ENCODE measurements at places on chromosomes 12 and 14. TPM values are rescaled to one million over a fixed set of nuclear protein-coding genes. Genes with fewer than 3 reads are reported as not detected.

Gene EEF1AKMT3
- polyA plus RNA-seq = 5.5 TPM

Gene TAS2R50
- polyA plus RNA-seq = not detected

Gene KRT75
- polyA plus RNA-seq = not detected

Gene SIX6
- 0.17 TPM for polyA plus RNA-seq

Gene OR10AD1
- 0.66 TPM for polyA plus RNA-seq

Gene LETMD1
- polyA plus RNA-seq = 61.2 TPM

Gene FAM161B
- polyA plus RNA-seq = 24.1 TPM

DNA sequence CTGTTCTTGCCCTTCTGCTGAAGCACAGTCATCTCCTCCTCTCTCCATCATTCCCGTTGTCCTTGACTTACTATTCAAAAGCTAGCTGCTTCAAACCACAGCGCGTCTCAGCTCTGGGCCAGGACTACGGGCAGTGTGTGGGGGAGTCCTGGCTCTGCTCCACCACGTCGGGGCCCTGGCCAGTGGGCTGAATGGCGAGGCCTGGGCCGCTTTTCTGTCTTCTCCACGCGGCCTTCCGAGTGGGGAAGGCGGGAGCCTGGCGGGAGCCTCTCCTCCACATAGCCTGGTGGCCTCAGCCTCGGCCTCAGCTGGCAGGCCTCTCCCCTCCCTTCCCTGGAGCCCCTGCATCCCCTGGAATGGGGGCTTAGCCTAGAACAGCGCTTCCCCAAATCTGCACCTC lies 16.5 kb downstream of the ANKRD9 start:
- DNase-seq = peak; percentile 56

- DNase-seq = no peak
Measured at GRCh38 chr12:49019443-49020324, 1.1 kb upstream of the PRKAG1 start.

DNA sequence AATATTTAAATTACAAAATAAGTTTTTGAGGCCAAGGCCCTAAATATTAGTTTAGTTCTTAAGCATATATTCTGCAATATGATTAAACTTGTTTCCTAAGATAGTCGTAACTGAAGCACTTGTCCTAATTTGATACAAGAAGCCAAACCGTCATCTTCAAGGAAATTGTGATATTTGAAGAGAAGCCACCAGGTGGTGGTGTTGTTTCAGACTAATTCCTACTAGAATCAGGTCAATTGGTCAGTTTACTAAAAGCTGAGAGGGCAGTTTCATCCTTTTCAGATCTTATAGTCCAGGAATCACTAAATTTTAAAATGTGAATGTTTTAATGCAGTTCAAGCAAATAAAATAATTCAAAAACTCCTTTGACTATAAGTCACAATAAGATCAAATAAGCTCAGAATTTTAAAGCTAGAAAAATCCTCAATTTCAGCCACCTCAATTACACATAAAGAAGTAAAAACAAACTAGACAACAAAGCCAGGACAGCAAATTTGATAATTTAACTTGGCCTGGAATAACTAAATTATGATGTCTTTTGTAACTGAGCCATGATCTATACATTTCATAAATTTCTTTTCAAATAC lies 7.1 kb upstream of the ARL1 start:
- peak; percentile 54 for DNase-seq

- DNase-seq = no peak
Measured at GRCh38 chr12:64745259-64745807, 13.9 kb downstream of the GNS start.

DNA sequence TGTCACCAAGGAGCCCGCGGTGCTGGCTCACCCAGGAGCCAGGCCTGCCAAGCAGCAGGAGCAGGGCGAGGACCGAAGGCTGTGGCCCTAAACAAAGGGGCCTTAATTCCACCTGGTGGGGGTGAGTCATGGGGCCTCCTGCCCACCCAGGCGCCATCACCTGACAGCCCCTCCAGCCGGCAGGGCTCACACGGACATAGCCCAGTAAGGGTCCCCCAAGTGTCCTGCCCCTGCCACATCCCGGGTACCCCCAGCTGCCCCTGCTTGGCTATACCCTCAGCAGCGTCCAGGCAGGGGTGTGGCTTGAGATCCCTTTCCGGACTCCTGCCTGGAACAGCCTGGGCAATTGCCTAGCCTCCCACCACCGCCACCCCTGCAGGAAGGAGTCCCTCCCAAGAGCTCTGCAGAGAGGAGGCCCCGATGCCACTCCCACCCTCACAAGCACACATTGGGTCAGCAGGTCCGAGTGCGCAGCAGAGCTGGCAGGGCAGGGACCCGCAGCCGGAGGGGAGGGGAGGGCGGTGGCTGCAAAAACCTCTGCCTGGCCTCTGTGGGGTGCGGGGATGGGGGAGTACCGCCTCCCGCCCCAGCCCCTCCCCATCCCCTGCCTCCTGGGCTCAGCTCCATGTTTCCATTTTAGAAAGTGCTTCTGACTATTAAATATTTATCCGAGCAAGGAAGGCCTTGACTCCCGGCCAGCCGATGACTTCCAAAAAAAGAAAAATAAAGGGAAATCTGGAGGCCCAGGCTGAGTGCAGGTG lies 4.6 kb downstream of the AHNAK2 start:
- peak; percentile 50 for DNase-seq

DNA sequence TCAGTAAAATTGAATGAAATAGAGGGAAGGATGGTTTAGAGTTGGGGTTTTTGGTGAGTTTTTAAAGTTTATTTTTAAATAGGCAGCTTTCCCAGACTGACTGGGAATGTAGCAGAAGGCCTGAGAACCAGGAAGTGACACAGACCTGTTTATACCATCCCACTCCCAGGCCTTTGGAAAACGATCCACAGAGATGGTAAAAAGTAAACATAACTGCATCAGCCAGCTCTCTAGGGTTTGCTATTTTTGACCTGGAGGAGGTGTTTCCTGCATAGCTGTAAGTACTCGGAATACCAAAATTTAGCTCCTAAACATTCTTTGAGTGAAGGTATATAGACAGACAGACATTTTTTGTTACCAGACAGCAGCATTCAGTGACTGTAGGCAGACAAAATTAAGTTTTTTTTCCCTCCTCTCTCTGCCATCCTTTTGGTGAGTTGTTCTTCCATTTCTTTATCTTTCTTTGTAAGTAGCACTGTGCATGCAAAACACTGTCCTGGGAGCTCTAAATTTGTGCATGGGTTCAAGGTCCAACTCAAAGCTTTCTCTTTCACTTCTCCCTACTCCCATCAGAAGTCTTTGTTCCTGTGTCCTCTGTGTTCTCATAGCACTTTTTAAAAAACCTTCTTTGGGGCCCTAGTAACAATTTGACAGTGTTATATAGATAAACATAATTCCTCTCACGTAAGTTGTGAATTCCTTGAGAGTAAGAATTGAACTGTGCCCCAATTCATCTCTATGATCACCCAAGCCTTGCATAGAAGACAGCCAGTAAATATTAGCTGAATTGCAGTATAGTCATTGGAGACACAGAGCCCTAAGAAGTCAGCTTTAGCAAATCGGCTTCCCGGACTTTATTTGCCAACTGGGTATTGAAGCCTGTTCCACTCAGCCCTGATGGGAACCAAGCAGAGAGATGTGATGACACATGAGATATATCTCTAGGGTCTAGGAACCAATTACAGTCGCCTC lies 37.4 kb downstream of the SUSD6 start:
- no peak for DNase-seq

DNA sequence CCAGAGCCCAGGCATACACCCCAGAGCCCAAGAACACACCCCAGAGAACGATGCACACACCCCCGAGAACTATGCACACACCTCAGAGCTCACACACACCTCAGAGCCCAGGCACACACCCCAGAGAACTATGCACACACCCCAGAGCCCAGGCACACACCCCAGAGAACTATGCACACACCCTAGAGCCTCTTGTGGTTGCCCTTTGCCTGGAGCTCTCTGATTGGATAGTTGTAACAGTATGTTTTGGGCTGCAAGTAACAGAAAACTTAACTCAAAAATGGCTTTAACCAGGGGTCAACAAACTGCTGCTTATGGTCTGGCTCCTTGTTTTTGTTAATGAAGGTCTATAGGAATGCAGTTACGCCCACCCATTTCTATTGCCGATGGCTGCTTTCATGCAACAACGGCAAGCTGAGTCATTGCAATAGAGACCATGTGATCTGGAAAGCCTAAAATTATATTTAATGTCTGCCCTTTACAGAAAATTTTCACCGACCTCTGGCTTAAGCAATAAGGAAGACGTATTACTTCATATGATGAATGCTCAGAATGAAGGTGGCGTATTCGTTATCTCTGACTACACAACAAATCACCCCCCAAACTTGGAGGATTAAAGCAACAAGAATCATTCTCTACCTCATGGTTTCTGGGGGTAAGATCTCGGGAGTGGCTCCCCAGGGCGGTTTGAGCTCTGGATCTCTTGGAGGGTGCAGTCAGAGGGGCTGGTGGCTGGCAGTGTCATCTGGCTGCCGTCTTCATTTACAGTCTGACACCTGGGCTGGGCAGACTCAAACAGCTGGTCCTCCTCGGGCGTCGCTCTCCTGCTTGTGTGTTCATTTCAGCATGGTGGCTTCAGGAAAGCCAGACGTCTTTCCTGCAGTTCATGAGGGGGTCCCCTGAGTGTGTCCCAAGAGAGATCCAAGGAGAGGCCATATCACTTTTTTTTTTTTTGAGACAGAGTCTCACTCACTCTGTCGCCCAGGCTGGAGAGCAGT lies 66.3 kb upstream of the NCOR2 start:
- DNase-seq = no peak

DNA sequence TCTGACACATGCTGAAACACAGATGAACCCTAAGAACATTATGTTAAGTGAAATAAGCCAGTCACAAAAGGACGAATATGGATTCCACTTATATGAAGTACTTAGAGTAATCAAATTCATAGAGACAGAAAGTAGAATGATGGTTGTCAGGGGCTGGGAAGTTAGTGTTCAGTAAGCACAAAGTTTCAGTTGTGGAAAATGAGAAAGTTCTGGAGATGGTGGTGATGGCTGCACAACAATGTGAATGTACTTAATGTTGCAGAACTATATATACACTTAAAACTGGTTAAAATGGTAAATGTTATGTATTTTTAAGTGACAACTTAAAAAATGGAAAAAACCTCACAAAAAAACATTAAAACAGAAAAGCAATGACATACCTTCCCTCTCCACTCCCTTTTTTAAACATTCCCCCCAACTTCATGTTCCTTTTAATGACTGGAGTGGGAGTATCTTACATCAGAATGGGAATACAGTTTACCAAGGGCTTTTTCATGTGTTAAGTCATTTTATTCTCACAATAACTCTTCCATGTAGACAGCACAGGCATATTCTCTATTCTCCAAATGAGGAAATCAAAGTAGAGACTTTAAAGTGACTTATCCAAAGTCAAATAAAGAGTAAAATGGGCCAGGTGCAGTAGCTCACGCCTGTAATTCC lies 24.0 kb downstream of the BTBD7 start:
- DNase-seq = no peak

- DNase-seq = peak; percentile 20
Measured at GRCh38 chr12:107761502-107761904, 566 bp upstream of the PRDM4 start.

GRCh38 chr12:97308576-97309198 lies 153.9 kb upstream of the RMST start:
- DNase-seq = no peak

GRCh38 chr12:92436856-92437255 lies 265.9 kb upstream of the PLEKHG7 start:
- DNase-seq = no peak

DNA sequence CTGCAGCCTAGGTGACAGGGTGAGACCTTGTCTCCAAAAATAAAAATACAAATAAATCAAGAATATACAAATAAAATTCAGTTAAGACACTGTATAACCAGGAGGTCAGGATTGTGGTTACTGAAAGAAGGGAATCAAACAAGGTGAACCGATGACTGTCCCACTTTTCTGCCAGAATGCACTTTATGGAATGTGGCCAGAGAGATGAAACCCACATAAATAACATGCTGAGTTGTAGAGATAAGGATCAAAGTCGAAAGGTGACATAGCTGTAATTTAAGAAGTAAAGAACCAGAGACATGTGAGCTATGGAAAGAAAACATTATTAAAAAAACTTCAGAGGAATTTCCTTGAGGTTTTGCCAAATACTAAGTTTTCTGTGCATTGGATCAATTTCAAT lies 1098.2 kb upstream of the USP15 start:
- DNase-seq = no peak

- DNase-seq = no peak
Measured at GRCh38 chr14:102231476-102232347, 73.3 kb downstream of the MOK start.

- DNase-seq = peak; percentile 22
Measured at GRCh38 chr12:107684990-107685359, 624 bp upstream of the PWP1 start.

DNA sequence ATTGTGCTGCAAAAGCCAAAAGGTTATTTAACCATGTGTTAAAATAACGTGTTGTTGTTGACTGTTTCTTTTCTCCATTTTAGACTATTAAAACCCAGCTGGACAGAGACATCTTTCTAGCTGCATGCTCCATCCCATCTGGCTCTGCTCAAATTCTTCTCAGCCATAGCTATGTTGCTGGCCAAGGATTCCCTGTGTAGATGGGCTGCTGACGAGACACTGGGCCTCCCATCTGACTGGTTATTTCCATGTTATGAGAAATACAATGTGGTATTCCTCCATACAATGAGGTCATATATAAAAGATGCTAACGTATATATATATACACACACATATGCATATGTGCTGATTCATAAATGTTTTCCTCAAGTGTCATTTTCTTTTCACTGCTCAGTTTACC lies 30.1 kb downstream of the MED13L start:
- DNase-seq = no peak

DNA sequence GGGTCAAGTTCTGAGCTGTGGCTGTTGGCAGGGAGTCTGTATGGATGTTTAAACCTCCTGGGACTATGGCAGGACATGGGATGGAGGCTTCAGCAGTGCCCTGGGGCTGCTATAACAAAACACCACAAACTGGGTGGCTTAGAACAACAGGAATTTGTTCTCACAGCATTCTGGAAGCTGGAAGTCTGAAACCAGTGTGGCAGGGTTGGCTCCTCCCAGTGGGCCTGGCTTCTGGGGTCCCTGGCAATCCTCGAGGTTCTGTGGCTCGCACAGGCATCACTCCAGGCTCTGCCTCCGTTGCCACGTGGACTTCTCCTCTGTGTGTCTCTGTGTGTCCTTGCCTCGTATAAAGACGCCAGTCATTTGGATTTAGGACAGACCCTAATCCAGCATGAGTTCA lies 39.9 kb downstream of the FZD10 start:
- no peak for DNase-seq

DNA sequence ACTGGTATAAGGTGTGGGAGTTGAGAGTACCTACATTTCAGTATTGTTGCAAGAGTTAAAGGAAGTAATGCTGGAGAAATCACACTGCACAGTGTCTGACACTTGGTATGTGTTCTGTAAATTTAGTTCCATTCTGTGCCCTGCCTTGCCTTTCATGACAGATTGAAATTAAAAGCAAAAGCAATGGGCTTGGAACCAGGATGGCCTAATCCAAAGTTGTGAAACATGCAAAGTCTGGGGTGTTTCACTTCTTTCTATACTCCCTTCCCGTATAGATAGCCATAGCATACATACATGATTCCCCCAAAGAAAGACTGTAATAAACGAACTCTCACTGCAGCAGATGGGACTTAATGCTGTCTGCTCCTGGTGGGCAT lies 281.1 kb downstream of the NRXN3 start:
- no peak for DNase-seq

GRCh38 chr12:69906411-69907216 lies 81.6 kb downstream of the MYRFL start:
- no peak for DNase-seq

Data from testis (tissue), 5 donors.